Cardiac septum (tissue), 1 donor: ENCODE measurements at places on chromosomes 5 and 9.
A peak's percentile ranks its signal among the peaks of the same experiment; 100 is the strongest.

GRCh38 chr5:165209101-165209727 is 1703.8 kb downstream of the MAT2B start:
- DNase-seq = no peak

- no peak for DNase-seq
Observed at GRCh38 chr5:154236011-154236410, 45.5 kb downstream of the GALNT10 start.

GRCh38 chr9:133254471-133254870 is 20.5 kb downstream of the ABO start:
- no peak for DNase-seq

GRCh38 chr9:71733176-71733575 is 35.1 kb downstream of the CEMIP2 start:
- DNase-seq = no peak

GRCh38 chr9:10661994-10662393 is 49.2 kb upstream of the PTPRD start:
- no peak for DNase-seq

GRCh38 chr5:176618783-176619182 is 8.8 kb upstream of the GPRIN1 start:
- DNase-seq = no peak

GRCh38 chr9:95057101-95057500 is 260.4 kb downstream of the FANCC start:
- DNase-seq = no peak

GRCh38 chr9:73609381-73609780 is 457.7 kb downstream of the ANXA1 start:
- no peak for DNase-seq

GRCh38 chr9:98118640-98119601 is at the start of gene TRIM14:
Gene TRIM14 (minus strand): TSS chr9:98119222. CDS start chr9:98119188, 34 bp downstream.
- DNase-seq = peak; percentile 85

- no peak for DNase-seq
Observed at GRCh38 chr9:85543196-85543595, 198.6 kb downstream of the AGTPBP1 start.

DNA sequence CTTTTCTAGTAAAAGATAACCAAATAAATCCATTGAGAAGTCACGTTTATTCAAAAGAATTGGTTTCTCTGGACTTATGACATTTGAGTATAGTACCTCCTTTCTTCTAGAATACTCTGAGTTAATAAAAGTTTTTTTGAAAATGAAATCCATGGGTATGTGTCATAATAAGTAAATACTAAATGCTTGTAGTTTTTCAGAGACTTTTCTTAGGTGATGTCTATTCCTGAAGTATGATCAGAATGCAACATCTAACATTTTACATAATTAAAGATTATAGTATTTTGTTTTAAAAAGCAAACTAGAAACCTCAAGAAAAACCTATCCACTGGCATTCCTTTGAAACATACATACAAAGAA is 63.2 kb downstream of the NFIB start:
- DNase-seq = no peak

DNA sequence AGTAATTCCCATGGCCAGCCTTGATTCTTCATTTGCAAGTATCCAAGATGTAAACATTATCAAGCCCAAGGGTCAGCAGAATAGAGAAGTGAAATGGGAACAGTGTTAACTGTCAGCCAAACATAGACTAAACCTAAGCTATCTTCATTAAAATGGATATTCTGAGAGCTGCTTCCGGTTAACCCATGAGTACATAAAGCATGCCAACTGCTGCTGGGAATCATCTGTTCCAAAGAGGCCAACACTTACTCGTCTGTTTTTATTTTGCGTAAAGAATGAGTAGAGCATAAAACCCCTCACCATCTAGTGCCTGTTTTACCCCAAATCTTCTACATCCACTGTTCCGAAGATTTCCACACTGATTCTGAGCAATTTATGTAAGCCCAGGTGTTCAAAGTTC is 257.6 kb downstream of the GLIS3 start:
- no peak for DNase-seq

DNA sequence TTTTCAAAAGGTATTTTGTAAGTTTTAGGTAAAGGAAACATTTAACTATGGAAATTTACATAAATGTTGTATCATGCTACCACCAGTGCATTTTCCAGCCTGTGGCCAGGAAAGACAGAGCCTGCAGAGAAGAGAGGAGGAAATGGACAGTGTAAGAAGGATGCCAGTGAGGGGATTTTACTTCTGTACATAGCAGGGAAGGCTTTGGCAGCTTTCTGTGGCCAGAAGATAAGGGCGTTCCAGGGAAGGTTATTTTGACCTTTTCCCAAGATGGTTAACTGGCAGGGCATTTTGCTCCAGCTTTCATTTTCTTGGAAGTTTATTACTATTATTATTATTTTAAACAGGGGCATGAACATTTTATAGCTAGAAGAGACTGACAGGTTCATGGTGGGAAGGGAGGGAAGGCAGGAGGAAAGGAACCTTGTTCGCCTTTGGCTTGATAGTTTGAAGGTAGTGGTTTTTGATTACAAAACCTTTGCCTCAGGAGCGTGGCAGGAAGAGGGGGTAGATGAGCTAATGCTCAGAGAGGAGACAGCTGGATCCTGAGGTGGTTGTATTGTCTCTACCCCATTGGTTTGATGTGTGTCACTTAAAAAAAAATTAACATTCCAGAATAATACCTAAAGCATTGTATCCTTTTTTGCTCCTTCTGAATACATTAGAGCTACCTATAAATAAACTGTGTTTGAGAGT is 4.1 kb downstream of the ISOC1 start:
- no peak for DNase-seq

DNA sequence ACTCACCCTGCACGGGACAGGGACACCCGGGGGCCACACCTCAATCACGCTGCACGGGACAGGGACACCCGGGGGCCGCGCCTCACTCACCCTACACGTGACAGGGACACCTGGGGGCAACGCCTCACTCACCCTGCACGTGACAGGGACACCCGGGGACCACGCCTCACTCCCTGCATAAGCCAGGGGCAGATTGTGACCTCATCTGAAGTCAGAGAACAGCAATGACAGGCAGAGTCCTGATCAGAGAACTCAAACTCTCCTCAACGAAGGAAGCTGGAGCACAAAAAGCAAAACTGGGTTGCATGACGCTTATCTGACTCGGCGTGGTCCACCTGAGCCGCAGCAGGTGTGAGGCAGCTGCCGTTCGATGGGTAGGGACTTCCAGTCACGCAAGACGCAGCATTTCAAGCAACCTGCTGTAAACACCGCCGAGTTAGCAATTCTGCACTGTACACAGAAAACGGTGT is 3.2 kb downstream of the TERT start:
- no peak for DNase-seq

DNA sequence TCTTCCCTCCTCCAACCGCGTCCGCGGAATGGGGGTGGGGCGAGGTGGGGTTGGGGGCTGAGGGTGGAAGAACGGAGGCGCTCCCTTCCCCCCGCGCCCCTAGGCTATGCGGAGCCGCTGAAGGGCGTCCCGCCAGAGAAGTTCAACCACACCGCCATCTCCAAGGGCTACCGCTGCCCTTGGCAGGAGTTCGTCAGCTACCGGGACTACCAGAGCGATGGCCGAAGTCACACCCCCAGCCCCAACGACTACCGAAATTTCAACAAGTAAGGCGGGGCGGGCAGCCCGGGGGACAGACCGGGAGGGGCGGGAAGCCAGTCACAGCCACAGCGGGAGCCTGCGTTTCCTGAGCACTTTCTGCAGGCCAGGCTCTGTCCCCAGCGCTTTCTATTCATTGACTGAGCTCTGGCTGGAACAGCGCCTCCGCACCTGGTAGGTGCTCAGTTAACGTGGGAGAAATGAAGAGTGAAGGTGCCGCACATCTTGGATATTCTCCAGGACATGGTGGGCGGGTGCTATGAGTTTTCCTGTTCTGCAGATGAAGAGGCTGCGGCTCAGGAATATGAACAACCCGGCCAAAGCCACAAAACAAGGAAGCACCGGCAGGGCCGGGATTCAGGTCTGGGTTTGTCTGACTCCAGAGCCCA is 11.3 kb downstream of the MYOZ3 start:
- DNase-seq = no peak

GRCh38 chr5:122368510-122369251 is 56.6 kb downstream of the SNCAIP start:
- no peak for DNase-seq

DNA sequence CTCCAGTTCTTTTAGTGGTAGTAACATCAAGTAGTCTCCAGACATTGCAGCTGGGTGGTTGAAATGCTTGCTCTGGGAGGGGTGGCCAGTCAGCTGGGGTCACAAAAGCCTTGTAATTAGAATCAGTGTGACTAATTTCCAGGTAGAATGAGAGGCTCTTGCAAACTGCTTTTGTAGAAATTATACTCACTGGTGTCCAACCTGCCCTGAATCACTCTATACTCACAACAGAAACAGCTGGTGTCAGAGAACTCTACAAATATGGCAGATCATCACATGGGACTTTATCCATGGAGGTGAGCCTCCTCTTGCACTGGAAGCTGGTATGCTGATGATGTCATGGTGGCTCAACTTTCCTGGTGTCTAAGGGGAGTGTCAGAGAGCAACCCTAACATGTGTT is 71.3 kb downstream of the SH3TC2 start:
- no peak for DNase-seq

DNA sequence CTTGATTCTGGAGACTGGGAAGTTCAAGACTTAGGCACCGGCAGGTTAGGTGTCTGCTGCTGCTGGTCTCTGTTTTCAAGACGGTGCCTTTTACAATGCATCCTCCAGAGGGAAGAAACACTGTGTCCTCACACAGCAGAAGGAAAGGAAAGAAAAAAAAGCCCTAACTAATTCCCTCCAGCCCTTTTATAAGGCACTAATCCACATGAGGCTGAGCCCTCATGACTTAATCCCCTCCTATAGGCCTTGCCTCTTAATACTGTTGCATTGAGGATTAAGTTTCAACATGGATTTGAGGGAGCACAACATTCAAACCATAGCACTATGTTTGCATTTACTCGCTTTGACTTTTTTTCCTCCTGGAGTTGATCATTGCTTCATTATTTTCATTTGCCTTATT is 585.9 kb downstream of the TLR4 start:
- no peak for DNase-seq

DNA sequence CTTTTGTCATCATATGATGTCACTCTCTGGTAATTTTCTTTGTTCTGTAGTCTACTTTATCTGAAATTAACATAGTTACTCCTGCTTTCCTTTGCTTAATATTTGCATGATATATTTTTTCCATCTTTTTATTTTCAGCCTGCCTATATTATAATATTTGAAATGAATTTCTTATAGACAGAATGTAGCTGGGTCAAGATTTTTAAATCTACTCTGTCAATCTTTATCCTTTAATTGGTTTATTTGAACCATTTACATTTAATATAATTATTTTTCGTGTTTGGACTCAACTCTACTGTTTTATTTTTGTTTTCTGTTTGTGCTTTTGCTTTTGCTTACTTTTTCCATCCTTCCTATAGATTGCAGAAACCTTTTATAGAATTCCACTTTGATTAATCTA is 118.0 kb downstream of the FOXD1 start:
- no peak for DNase-seq

GRCh38 chr9:81234924-81235610 is 454.3 kb downstream of the TLE1 start:
- DNase-seq = no peak

DNA sequence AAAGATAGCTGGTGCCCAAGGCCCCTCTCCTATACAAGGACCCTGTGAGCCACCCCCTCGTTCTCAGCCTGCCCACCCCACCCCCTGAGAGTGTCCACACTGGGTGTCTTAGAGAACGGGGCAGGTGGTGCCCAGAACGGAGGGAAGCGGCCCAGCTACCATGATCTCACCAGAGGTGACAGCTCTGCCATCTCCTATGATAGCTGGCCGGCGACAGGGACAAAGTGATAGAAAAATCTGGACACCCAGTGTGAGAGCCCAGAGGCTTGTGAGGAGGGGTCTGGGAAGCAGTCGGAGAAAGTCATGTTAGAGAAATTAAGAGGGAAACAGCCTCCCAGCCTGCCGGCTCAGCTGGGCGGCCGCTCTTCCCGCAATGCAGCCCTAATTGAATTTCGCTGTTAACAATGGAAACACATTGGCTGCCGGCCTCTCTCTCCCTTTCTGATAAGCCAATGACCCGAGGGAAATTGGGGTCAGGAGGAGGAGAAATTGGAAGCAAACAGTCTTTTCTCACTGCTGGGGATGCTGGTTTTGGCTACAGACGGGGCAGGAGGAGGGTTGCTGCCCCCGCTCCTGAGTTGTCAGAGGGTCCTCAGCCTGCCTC is 32.3 kb downstream of the HK3 start:
- no peak for DNase-seq

DNA sequence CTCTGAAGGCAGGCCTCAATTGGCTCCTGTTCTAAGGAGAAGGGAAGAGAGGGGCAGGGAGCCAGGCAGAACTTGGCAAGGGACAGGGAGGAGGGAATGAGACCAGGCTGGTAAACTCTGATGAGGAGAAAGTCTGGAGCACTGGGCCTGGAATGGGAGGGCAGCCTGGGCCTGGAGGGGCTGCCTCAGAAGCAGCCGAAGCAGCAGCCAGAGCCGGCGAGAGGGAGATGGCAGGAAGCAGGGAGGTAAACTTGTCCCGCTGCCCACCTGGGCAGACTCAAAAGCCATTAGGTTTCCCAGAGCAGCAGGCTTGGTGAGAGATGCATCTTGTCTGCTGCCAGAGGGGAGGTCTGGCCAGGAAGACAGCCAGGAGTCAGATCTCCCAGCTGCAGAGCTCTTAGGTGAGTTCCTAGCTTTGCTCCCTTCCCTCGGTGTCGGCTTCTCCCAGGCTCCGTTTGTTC is 37.0 kb upstream of the CRB2 start:
- DNase-seq = no peak

GRCh38 chr5:66354422-66354821 is 210.3 kb downstream of the SREK1 start:
- DNase-seq = no peak

GRCh38 chr9:135413086-135413375 is 66.6 kb upstream of the PPP1R26 start:
- DNase-seq = peak; percentile 56

DNA sequence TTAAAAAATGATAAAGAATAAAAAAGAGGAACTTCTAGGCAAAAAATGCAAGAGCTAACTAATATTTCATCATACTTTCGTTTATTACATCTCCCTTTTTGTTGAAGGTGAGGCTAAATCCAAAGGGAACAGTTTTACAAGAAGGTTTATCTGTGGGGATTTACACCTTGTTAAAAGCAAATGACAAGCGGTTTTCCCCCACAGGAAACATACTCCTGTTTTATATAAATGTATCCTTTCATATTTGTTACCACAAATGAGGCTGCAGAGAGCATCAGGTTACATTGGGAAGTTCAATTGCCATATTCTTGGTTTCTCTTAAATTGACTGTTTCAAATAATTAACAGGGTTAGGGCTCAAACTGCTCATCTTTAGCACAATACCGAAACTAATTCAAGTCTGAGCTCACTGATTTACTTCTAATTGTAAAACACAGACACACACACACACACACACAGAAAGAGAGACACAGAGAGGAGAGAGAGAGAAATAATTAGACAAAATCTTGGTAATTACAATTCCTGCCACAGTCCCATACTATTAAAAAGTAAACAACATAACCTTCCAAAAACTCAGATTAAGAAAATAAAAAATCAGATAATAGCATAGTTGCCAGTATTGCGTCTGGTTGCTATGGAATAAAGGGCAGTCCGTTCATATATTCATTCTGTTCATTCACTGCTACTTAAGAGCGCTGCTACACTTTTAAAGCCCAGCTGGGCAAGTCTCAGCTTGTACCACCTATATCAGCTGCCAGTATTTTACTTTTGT is 17.1 kb downstream of the RFX3 start:
- DNase-seq = no peak

- DNase-seq = no peak
Observed at GRCh38 chr5:145554399-145554798, 280.7 kb downstream of the PRELID2 start.

- DNase-seq = no peak
Observed at GRCh38 chr9:107547772-107548297, 58.3 kb upstream of the KLF4 start.
